GM13977 (cell line): ENCODE measurements at places on chromosomes 12 and 14.

- peak; percentile 57 for DNase-seq
Measured at GRCh38 chr14:93962701-93963601, 13.4 kb downstream of the ASB2 start.

DNA sequence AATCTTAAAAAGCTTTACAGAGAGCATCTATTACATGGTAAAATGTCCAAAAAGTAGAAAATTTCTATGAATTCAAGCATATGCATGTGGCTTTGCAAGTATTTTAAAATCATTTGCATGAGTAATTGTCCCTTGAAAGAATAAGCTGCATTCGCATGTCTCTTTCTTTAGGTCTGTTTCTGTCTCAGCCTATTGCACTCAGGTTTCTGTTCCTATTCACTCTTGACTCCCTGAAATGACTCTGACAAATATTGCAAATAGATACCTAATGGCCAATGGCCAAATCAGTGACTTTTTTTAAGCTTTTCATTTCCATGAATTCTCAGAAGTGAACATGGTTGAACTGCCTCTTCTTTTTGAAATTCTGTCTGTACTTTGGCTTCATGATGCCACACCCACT is 6.4 kb upstream of the TTC8 start:
- peak; percentile 23 for DNase-seq

- no peak for DNase-seq
Measured at GRCh38 chr12:115574826-115575225, 702.7 kb downstream of the MED13L start.

GRCh38 chr12:67073336-67073735 is 195.8 kb upstream of the CAND1 start:
- DNase-seq, result no peak

GRCh38 chr12:19369691-19370148 is 69.6 kb upstream of the AEBP2 start:
- no peak for DNase-seq

- no peak for DNase-seq
Measured at GRCh38 chr14:88026890-88027289, 22.0 kb downstream of the GPR65 start.

DNA sequence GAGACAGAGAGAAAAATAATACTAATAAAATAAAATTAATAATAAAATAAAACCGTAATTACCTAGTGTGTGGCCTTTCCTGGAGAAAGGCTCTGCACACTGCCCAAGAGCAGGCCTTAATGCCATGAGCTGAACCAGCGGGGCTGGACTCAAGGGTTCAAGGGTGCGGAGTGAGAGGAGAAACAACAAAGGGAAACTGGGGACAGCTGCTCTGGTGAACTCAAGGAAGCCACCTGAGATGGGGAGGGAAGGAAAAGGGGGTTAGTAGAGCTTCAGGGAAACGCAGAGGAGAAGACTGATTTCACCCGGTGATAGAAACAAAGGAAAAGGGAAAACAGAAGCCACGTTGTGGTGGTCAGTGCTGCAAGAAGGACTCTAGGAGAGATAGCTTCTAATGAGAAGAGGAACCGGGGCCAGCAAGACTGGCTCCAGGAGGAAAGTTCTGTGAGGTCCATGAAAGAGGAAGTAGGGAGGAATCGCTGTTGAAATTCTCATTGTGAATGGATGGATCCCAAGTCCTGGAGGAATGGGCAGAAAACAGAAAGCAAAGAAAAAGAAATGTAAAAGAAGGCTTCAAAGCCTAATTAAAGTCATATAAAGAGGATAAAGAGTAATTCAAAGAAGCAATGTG is 48.3 kb upstream of the BCL2L14 start:
- no peak for DNase-seq

DNA sequence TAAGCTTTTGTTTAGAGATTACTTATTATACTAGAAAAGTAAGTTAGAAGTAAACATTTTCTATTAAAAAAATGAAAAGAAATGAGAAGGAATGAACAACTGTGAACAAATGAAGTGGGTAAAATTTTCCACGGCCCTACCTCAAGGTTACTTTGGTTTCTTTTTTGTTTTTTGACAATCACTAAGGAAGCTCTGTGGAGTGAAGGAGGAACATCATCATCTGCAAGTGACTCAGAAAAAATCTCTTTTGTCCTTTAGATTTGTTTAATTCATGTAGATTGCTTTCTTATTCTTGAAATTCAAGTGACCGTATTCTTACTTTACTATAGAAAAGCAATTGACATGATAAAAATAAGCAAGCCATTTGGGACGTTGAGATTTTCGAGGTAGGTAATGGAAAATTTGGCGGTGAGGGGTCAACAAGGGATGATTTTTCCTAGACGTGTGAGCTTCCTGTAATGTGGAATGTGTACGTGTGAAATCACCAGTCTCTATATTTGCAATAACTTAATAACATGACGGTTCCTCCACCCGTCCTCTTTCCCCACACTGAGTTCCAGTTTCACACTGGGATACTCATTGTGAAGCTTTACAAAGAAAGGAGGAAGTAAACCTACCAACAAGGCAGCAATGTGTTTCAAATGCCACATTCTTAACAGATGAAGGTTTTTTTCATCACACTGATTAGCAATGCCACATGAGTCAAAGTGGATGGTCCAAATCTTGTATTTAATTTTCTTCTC is 62.3 kb upstream of the EGLN3 start:
- DNase-seq, result peak; percentile 20

DNA sequence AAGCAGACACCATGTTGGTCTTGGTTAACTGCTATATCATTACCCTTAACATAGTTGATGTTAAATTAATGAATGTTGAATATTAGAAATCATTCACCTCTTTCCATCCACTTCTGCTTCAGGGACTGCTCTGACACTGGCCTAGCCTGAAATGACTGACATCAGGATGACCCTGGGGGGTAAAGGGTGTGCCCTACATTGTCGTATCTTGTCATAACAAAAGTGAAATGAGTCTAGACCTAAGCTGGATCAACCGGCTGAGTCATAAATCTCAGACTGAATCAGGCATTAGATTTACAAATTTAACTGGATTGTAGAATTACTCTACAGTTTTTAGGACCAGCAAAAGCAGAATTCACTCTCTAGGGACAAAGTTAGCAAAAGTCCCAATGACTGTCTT is 35.3 kb downstream of the KICS2 start:
- peak; percentile 21 for DNase-seq

- DNase-seq, result no peak
Measured at GRCh38 chr12:6318440-6318879, 8.0 kb downstream of the PLEKHG6 start.

GRCh38 chr12:109551108-109551507 is 22.2 kb downstream of the MMAB start:
- no peak for DNase-seq

GRCh38 chr14:84535976-84536375 is 994.0 kb upstream of the FLRT2 start:
- DNase-seq, result no peak

DNA sequence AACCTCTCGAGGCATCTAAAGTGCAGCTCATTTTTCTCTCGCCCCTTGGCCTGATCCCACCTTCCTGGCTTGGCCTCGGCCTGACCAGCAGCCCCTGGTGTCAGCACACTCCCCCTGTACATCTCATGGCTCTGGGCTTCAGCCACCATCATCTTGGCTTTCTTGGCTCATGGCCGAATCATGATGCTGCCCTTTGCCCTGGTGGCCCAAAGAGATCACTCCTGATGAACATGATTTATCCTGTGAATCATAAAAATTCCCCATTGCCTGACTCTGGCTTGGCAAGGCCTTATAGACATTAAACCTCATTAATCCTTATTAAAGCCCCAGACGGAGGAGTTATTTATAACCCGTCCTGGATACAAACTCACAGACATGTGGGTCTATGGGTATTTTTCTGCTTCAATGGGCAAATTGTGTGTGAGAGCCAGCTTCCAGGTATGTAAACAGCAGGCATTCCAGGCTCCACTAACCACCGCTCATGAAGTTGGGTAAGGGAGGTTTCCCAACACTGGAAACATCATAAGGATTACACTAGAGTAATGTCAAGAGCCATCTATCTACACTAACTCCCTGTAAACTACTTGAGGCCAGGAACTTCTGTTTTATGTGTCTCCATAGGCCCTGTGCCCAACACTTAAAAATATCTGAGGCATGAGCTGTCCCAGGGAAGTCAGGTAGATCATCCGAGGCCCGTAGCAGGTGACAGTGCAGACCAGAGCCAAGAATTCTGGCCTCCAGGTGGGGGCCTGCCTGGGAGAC is 171.2 kb downstream of the TTC8 start:
- no peak for DNase-seq

GRCh38 chr14:58777541-58777979 is 139.8 kb downstream of the DACT1 start:
- DNase-seq, result peak; percentile 29

DNA sequence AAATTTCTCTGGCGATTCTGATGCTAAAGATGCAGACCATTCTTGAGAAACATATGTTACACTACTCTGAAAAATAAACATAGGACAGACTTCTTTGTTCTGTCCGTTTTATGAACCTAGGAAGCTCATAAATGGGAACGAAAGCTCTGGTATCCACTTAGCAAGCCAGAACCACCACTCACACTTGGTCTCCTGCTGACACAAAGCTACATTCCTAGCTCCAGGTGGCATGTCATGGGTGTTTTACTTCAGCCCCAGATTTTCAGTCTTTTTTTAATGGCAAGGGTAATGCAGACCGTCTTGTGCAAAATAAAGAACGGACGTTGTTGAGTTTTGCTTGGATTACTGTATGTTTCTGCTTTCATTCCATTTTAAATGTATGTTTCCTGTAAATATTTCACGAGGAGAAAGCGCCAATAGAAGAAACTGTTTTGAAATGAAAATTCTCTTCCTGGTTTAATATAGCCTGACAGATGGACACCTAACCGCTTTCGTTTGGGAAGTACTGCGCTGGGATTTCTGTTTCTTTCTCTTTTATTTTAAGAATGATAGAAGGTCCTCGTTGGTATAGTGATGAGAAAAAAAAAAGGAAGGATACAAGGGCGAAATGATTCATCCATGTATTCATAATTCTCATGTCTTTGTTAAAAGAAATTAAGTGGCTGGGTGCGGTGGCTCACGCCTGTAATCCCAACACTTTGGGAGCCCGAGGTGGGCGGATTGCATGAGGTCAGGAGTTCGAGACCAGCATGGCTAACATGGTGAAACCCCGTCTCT is 871 bp upstream of the COQ5 start:
- DNase-seq, result peak; percentile 30
